ENCODE measurements at places on chromosomes 11 and 22.

DNA sequence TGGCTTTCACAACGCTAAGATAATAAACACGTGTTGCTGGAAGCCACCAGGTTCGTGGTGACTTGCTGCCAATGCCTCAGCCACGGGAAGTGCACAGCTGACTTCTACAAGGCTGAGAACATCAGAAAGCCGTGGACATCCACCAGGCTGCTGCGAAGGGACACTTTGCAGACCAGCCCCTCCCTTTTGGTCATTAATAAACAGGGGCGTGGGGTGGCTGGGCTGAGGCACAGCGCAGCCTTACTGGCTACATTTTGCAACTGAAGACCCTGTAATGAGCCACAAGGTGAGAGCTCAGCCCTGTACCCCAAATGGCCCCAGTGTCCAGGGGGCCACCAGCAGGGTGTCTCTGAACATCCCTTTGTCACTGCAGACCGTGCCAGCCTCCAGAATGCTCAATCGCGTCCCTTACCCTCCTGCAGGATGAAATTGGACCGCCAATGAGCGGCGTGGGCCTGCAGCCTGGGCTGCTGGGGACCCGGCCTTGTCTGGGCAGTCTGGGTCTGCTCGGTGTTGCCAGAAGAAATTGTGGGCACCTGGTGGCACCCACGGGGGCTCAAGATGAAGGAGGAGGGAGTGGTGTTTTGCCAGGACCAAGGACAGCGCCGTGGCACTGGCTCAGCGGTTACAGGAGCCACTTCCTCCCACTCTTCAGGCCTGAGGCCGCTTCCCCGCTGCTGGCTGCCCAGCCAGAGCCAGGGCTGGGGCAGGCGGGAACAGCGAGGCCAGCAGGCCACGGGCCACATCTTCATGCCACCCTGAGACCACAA is 181.9 kb downstream of the CTTN start:
- DNase-seq, result no peak

- DNase-seq, result no peak
These were observed 108.1 kb downstream of the TSPAN18 start for GRCh38 chr11:44834846-44835245.

GRCh38 chr22:37775785-37776638 is 31.7 kb upstream of the GCAT start:
- DNase-seq, result no peak

GRCh38 chr11:15655552-15655951 is 540.8 kb downstream of the INSC start:
- DNase-seq, result no peak

- no peak for DNase-seq
These were observed 158.1 kb downstream of the FBXO7 start for GRCh38 chr22:32632512-32633315.

GRCh38 chr22:45290410-45290936 is 5.7 kb downstream of the UPK3A start:
- no peak for DNase-seq

Measured in right renal pelvis (tissue), 4 donors.